ENCODE measurements at places on chromosomes 3 and 15.

GRCh38 chr15:54029081-54029480 is 50.8 kb downstream of the UNC13C start:
- peak; percentile 42 for DNase-seq

DNA sequence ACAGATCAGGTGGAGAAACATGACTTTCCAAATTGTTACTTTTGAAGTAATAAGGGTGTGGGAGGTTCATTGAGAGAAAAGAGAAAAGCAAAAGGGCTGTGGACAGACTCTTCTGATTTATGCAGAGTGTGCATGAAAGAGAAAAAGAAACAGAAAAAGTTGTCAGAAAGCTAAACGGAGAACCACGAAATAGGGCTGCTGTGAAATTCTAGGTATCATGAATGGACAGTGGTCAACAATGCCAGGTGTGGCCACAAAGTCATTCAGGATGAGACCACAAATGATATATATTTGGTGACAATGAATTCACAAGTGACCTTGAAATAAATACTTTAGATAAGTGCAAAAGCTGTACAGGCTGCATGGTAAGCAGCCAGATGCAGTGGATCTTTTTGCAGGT is 170.1 kb downstream of the IL5RA start:
- no peak for DNase-seq

- no peak for DNase-seq
Measured at GRCh38 chr3:197085137-197085536, 55.5 kb upstream of the MELTF start.

DNA sequence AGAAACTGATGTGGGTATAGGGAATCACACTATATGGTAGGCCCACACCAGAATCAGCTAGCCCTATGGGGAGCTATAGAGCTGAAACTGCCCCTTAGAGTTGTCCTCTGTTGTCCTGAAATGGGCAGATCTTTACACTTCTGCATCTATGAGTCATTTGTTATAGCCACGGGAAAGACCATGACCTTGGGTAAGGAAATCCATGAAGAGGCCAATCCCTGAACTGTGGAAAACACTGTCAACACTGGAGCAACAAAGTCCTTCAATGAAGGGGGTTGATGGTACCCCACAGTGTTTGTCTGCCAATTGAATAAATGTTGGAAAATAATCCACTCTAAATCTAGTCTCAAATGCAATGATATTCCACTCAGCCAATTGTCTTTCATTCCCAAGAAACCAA is 5.2 kb upstream of the CD200R1 start:
- DNase-seq = no peak

DNA sequence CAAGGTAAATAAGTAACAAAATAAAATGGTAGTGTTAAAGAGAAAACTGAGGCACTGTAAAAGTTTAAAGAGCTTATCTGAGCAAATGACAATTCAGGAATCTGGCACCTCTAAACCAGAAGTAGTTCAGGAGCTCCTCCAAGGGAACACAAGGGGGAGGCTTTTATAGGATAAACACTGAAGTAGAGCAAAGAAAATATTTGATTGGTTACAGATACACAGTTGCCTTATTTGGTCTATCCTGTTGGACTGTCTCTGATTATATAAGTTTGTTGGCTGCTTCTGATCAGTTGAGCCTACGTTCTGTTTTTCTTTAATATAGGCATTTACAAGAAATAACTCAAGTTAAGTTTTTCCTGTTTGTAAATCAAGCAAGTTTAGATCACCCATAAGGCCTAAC is 146.9 kb downstream of the ERC2 start:
- DNase-seq = no peak

DNA sequence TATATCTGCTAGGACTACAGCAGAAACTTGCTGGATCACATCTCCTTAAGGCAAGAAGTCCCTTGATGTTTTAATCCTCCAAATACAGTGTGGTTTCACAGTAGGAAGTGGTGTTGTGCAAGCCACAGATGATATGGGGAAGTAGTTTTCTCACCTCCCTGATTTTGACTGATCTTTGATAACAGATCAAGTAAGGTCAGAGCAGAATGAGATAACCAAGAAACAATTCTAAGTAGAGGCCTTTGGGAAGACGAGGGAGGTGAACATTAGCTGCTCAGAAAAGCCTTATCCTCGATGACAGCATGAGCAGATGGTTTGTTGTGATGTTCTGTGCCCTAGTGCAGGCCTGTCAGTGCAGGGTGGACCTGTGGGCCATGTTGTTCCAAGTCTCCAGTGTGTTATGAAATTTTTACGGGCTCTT is 61.3 kb downstream of the RIOX2 start:
- no peak for DNase-seq

DNA sequence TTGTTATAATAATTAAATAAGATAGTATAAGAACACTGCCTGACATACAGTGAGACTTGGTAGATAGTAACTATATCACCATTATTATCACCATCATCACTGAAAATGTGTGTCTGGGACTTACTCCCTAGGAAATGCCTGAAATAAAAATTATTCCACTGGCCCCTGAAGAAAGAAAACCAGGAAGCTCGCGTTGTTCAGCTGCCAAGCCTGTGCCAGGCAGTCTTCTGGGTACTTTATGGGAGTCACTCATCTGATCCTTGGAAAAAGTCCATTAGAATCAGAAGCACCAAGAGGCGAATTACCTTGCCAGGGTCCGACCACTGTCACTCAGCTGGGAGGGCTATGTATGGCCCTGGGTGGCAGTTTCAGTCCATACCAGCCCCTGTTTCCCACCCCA is 220.3 kb upstream of the TPM1 start:
- no peak for DNase-seq

GRCh38 chr3:141308588-141309218 is 59.6 kb upstream of the ZBTB38 start:
- peak; percentile 87 for DNase-seq

DNA sequence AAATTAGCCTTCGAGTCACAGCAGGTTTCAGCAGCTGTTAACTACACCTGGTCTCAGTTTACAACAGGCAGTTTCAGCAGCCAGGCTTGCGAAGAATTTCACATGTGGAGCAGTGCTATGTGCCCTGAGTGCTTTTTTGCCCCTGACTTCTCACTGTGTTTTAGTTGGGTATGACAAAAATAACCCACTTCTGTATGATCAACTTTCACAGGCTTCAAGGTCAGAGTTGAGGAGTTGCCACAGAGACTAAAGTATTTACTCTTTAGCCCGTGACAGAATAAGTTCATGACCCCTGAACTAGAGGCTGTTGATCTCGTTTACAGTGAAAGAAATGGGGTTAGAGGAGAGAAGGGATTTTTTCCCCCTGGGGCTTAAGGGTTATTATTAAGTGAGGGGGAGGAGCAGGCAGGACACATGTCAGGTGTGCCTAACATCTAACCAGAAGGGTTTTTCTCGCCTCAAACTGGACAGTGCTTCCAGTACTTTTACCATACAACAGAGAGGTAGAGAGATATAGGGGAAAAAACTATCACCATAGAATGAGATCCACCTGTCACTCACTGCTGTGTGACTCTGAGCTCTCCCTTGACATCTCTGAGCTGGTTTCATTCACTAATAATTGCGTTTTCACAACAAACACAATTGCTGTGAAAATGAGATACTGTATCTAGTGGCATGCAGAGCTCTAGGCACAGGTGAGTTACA is 14.0 kb upstream of the TOPBP1 start:
- no peak for DNase-seq

GRCh38 chr3:123993818-123994217 is 1.9 kb upstream of the ROPN1 start:
- DNase-seq = no peak

GRCh38 chr15:96362011-96362754 is 31.7 kb downstream of the NR2F2 start:
- DNase-seq = no peak

GRCh38 chr3:168048414-168049330 is 47.1 kb downstream of the GOLIM4 start:
- DNase-seq = no peak

DNA sequence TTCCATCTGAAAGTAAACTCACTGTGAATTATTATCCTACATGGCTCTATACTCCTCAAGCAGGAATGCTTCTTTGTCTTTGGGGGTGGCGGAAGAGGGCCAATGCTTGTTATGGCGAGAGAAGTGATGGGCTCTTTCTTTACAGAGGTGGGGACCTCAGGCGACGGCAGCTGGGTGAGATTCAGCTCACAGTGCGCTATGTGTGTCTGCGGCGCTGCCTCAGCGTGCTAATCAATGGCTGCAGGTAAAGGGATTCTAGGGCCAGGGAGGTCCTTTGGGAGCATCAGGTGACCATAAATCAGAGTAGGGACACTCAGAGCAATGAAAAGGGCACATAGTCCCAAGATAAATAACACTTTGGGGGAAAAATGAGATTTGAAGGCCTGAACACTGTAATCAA is 39.0 kb downstream of the ESYT3 start:
- DNase-seq = no peak

DNA sequence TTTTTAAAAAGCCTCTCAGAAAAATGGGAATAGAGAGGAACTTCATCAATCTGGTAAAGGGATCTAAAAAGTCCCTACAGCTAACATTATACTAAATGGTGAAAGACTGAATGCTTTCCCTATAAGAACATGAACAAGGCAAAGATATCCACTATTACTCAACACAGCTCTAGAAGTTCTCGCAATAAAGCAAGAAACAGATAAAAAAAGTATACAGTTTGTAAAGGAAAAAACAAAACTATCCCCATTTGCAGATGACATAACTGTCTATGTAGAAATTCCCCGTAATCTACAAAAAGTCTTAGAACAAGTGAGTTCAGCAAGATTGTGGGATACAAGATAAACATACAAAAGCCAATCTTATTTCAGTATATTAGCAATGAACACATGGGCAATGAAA is 15.4 kb downstream of the EDC3 start:
- DNase-seq = no peak

DNA sequence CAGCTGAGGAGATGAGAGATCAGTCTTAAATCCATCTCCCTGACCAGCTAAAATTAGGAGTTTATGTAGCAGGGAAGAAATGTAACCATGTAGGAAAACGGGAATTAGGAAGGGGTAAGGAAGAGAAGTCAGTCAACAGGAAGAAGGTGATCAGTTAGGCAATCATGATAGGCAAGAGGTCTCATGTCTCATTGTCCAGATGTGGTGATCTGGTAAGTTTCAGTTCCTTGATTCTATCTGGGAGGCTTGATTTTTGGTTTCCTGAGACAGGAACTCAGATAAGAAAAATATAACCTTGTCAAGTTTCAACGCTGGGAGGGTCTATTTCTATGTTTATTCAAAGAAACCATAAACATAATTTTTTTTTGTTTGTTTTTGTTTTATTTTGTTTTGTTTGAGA is 40.3 kb upstream of the TBC1D5 start:
- DNase-seq = no peak

GRCh38 chr15:70164910-70165715 is 67.4 kb upstream of the TLE3 start:
- DNase-seq = peak; percentile 6

GRCh38 chr3:165339753-165340152 is 143.6 kb upstream of the SLITRK3 start:
- peak; percentile 60 for DNase-seq

DNA sequence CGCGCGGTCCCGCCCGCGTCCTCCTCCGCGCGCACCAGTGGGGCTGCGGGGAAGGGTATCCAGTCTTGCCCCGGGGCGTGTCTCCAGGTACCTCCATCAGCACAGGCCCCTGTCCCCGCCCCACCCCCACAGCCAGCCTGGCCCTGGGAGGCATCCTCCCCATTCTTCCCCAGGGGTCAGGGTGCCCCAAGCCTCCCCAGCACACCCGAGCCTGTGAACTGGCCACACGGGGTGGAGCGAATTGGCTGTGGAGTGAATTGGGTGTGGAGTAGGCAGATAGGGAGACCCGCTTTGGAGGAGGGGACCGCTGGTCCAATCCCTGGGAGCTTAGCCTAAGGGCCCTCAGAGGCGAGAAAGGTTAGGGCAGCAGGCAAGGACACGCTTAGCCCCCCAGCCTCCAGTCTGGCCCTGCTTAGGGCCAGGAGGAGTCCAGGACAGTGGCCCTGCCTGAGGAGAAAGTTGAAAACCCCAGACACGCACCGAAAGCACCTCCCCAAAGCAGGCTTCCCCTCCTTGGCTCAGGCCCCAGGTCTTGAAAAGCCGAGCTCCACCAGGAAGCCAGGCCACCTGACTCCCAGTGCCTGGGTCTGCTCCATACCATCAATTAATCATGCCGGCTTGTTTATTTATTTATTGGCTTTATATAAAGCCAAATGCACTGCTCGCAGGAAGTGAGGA is 107.7 kb upstream of the SLC6A11 start:
- no peak for DNase-seq

GRCh38 chr3:187858041-187858440 is 112.8 kb upstream of the BCL6 start:
- DNase-seq = no peak

DNA sequence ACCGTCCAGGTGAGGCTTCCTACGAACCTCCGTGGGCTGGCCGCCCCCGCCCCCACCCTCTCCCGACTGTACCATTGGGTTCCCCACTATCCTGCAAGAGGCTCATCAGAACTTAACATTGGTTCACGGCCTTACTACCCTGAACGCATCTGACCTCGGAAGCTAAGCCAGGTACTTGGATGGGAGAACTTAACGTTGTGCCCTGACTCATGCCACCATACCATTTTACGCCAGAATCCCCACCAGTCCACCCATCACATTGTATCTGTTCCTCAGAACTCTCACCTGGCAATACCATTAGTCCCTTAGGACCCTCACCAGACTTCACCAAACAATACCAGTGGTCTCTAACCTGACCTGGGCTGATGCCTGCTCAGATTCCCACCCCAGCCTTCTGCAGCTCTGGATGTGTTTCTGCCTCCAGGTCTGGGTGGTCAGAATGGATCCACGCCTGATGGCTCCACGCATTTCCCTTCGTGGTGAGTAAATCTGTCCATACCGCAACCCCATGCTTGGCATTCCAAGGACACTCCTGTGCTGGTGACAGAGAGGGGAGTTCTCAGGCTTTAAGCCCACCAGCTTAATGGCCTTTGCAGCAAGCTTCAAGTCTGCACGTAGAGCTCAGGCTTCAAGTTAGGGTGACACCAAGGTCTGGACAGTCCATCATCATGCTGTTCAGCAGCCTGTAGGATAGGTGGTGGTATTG is 562 bp downstream of the TCTA start:
- DNase-seq = no peak
